Right atrium auricular region (tissue), 2 donors: ENCODE measurements at places on chromosomes 5 and 9. TPM values are rescaled to one million over a fixed set of nuclear protein-coding genes. Genes with fewer than 3 reads are reported as not detected.

GRCh38 chr5:166671811-166672210 is 1619.6 kb upstream of the WWC1 start:
- DNase-seq, result no peak
- no peak overlapping the region for H3K4me3 ChIP-seq
- H3K27ac ChIP-seq, result no peak overlapping the region
- no peaks in the 10 kb centered on the region for H3K4me1 ChIP-seq
- no peaks in the 10 kb centered on the region for H3K27me3 ChIP-seq

- H3K4me3 ChIP-seq, result no peak overlapping the region
- no peak overlapping the region for H3K27ac ChIP-seq
- H3K36me3 ChIP-seq, result no peaks in the 10 kb centered on the region
- H3K27me3 ChIP-seq, result no peaks in the 10 kb centered on the region
- no peaks in the 10 kb centered on the region for H3K4me1 ChIP-seq
These were observed 34.9 kb upstream of the LECT2 start for GRCh38 chr5:135989686-135990085.

DNA sequence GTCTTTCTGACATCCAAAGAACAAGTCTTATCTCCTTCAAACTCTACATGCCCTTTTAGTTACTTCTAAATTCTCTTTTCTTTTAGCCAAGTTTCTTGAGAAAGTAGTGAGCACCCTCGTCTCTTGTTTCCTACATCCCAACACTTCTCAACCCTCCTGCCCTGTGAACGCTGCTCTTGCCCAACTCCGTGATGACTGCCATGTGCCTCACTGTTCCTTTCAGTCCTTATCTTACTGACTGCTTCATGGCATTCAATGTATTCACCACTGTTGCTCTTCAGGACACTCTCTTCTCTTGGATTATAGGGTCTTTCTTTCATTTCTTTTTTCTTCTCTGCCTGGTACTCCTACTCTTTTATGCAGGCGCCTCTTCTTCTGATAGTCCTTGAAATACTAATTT is 14.8 kb downstream of the C9 start:
- no peak overlapping the region for H3K27ac ChIP-seq
- H3K36me3 ChIP-seq, result no peaks in the 10 kb centered on the region
- H3K27me3 ChIP-seq, result no peaks in the 10 kb centered on the region
- no peak overlapping the region for H3K4me3 ChIP-seq
- DNase-seq, result no peak

GRCh38 chr9:96605328-96605727 is 14.3 kb downstream of the CDC14B start:
- DNase-seq, result no peak
- no peaks in the 10 kb centered on the region for H3K36me3 ChIP-seq
- H3K27ac ChIP-seq, result no peak overlapping the region
- no peaks in the 10 kb centered on the region for H3K4me1 ChIP-seq
- no peak overlapping the region for H3K4me3 ChIP-seq
- no peaks in the 10 kb centered on the region for H3K27me3 ChIP-seq

- no peak overlapping the region for H3K27ac ChIP-seq
- no peaks in the 10 kb centered on the region for H3K4me1 ChIP-seq
- no peak overlapping the region for H3K4me3 ChIP-seq
- DNase-seq, result no peak
These were observed 147.4 kb upstream of the IRX4 start for GRCh38 chr5:2030131-2030530.

The STK32A gene
- 0.22 TPM for total RNA-seq

The FBP2 gene
- total RNA-seq, result not detected

The OBP2B gene
- not detected for total RNA-seq
